Effector memory CD8-positive, alpha-beta T cell (primary cell): ENCODE measurements at places on chromosomes 16 and 17.

DNA sequence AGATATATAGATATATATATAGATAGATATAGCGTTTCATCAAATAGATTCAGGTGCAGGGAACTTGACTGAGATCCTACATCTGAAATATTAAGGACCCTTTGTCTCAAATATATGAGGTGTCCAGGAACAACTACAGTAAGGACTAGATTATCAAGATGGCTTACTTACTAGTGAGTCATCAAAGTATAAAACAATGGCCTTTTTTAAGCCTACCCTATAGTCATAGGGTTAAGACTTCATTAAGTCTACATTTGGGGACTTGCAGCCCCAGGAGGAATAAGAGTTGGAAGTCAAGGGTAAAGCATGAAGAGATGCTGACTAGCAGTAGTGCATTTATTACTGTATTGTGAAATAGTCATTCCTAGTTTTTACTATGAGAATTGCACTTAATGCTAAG, 1023.4 kb downstream of the CDH11 start:
- no peaks in the 10 kb centered on the region for H3K4me1 ChIP-seq
- no peak overlapping the region for H3K4me3 ChIP-seq
- no peaks in the 10 kb centered on the region for H3K27me3 ChIP-seq
- no peak for DNase-seq
- no peak overlapping the region for H3K27ac ChIP-seq

DNA sequence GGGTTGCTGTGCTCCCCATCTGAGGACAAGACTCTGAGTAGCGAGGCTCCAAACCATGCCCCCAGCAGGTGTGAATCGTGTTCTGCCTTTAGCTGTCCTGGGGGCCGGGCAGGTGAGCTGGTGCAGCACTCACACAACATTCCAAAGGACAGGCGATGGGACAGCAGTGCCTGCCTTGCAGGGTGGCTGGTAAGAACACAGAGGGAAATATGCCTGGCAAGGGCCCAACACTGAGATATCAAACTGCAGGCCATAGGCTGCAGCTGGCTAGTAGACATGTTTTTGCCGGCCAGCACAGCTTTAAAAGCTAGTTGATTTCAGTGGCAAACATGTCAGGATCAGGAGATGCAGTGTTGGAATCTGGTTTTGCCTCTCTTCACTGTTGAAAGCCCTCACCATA, 23.6 kb downstream of the CLEC16A start:
- no peaks in the 10 kb centered on the region for H3K27me3 ChIP-seq
- no peak for DNase-seq
- peaks cover 27% of the 10 kb centered on the region for H3K36me3 ChIP-seq
- peaks cover 14% of the 10 kb centered on the region for H3K4me1 ChIP-seq
- H3K4me3 ChIP-seq = no peak overlapping the region
- no peak overlapping the region for H3K27ac ChIP-seq

DNA sequence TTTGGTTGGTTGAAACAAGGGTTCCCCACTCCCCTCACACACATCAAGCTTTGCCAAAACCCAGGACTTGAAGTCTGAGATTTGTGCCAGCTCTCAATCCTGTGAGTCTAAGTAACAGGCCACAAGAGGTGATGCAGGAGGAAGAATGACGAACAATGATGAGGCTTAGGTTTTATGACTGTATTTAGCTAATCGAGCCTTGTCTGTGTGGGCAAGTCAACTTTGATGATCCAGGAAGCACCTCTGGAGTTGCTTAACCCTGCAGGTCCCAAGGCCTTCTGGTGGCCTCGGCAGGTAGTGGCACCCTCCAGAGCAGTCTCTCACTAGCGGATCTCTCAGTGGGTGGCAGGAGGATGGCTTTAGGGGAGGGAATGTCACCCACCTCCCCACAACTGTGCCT, 28.7 kb downstream of the CDK5RAP3 start:
- DNase-seq = no peak
- H3K27me3 ChIP-seq = peaks cover 23% of the 10 kb centered on the region
- H3K36me3 ChIP-seq = peaks cover 3% of the 10 kb centered on the region
- no peaks in the 10 kb centered on the region for H3K4me1 ChIP-seq

GRCh38 chr16:75927810-75928209, 201.5 kb upstream of the CPHXL start:
- no peak overlapping the region for H3K27ac ChIP-seq
- no peaks in the 10 kb centered on the region for H3K36me3 ChIP-seq
- H3K27me3 ChIP-seq = no peaks in the 10 kb centered on the region

- H3K36me3 ChIP-seq = no peaks in the 10 kb centered on the region
- no peaks in the 10 kb centered on the region for H3K4me1 ChIP-seq
- no peak overlapping the region for H3K27ac ChIP-seq
- no peaks in the 10 kb centered on the region for H3K27me3 ChIP-seq
- H3K4me3 ChIP-seq = no peak overlapping the region
These were observed 23.9 kb downstream of the SNX20 start for GRCh38 chr16:50657241-50657640.
